Cardiac septum (tissue), 1 donor: ENCODE measurements at places on chromosomes 6 and 20. TPM values are rescaled to one million over a fixed set of nuclear protein-coding genes. Genes with fewer than 3 reads are reported as not detected.

DNA sequence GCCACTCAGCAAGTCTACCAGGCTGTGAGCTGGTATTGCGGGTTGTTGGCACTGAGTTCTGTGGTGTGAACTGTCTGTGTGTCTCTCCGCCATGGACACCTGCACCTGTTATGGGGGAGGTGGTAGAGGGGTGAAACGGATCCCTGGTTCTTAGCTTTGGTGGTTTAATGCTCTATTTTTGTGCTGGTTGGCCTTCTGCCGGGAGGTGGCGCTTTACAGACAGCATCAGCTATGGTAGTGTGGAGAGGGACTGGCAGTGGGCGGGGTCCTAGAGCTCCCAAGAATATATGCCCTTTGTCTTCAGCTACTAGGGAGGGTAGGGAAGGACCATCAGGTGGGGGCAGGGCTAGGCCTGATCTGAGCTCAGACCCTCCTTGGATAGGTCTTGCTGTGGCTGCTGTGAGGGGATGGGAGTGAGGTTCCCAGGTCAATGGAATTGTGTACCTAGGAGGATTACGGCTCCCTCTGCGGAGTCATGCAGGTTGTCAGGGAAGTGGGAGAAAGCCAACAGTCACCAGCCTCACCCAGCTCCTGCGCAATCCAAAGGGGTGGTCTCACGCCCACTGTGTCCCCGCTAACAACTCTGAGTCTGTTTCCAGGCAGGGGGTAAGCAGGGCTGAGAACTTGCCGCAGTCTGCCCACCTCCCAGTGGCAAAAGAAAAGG, 154.3 kb downstream of the CCDC170 start:
- DNase-seq, result no peak

The RBBP8NL gene
- not detected for total RNA-seq

- no peak for DNase-seq
Measured at GRCh38 chr6:79574174-79574573, 36.9 kb upstream of the LCA5 start.

GRCh38 chr6:139485742-139486475, 111.5 kb upstream of the CITED2 start:
- DNase-seq, result no peak
